ENCODE measurements at places on chromosomes 3 and 15. TPM values are rescaled to one million over a fixed set of nuclear protein-coding genes. Genes with fewer than 3 reads are reported as not detected.

DNA sequence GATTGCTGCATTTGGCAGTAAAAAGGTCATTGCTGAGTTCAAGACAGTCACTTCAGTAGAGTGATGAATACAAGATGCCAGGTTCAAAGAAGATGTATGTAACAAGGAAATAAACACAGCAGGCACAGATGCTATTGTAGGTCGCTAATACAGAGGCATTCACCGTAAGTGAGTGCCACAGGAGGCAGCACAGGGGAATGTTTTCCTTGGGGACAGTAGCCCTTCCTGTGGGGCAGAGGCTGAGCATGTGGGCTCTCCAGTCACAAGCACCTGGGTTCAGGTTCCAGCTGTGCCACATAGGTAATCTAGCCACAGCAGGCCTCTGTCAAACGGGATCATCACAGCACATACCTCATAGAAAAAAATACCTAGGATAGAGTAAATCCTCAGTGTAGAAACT lies 86.3 kb downstream of the RSL24D1 start:
- H3K27me3 ChIP-seq = no peaks in the 10 kb centered on the region
- no peak for DNase-seq
- H3K4me1 ChIP-seq = no peaks in the 10 kb centered on the region
- no peak overlapping the region for H3K4me3 ChIP-seq

Gene FOXB1
- 1.5 TPM for total RNA-seq

- H3K4me1 ChIP-seq = no peaks in the 10 kb centered on the region
- H3K27ac ChIP-seq = no peak overlapping the region
- DNase-seq = no peak
- no peaks in the 10 kb centered on the region for H3K27me3 ChIP-seq
- no peak overlapping the region for H3K4me3 ChIP-seq
Observed at GRCh38 chr3:100352296-100353231, 18.0 kb downstream of the NIT2 start.

GRCh38 chr3:147575391-147575790 lies 166.2 kb downstream of the ZIC1 start:
- H3K27ac ChIP-seq = no peak overlapping the region
- H3K27me3 ChIP-seq = no peaks in the 10 kb centered on the region
- no peaks in the 10 kb centered on the region for H3K36me3 ChIP-seq
- H3K4me1 ChIP-seq = no peaks in the 10 kb centered on the region
- no peak for DNase-seq
- H3K4me3 ChIP-seq = no peak overlapping the region

GRCh38 chr3:47416041-47416440 lies 35.2 kb downstream of the PTPN23 start:
- peaks cover 10% of the 10 kb centered on the region for H3K4me1 ChIP-seq
- H3K36me3 ChIP-seq = no peaks in the 10 kb centered on the region
- H3K27ac ChIP-seq = no peak overlapping the region
- no peaks in the 10 kb centered on the region for H3K27me3 ChIP-seq

DNA sequence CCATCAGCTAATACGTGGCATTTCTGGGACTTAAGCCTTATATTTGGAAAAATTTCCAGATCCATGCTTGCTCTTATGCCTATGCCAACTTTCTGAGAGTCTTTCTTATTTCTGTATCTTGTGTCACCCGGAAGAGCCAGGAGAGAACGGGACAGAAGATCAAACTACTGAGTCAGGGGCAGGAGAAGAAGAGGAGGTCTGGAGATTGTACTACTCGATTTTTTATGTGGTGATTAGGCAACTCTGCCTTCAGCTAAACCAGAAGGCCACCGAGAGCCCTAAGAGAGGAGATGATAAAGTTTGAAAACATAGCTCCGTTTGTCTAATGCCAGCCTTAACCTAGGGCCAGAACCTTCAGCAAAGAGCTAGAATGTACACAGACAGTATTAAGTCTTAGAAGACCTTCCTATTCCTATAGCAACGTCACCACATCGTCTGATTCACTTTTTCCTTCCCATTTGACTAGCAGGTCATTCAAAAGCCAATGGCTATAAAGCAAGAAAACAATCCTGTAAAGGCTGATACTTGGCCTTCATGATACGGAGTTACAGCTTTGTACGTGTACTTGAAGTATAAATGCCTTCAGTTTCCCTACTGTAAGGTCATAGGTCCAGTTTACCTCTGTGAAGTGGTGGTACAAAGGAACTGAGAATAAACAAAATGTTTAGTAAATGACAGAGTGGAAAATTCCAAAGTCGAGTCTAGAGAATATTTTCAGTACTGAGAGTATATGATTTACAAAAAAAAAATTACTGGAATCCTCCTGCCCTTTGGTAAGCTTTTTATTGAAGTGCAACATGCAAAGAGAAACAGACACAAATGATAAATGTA lies 96.1 kb upstream of the ICE2 start:
- no peaks in the 10 kb centered on the region for H3K27me3 ChIP-seq
- peaks cover 18% of the 10 kb centered on the region for H3K4me1 ChIP-seq
- no peak for DNase-seq

GRCh38 chr15:95973566-95974256 lies 356.8 kb upstream of the NR2F2 start:
- H3K27ac ChIP-seq = no peak overlapping the region
- no peaks in the 10 kb centered on the region for H3K4me1 ChIP-seq
- H3K27me3 ChIP-seq = no peaks in the 10 kb centered on the region
- H3K36me3 ChIP-seq = no peaks in the 10 kb centered on the region

DNA sequence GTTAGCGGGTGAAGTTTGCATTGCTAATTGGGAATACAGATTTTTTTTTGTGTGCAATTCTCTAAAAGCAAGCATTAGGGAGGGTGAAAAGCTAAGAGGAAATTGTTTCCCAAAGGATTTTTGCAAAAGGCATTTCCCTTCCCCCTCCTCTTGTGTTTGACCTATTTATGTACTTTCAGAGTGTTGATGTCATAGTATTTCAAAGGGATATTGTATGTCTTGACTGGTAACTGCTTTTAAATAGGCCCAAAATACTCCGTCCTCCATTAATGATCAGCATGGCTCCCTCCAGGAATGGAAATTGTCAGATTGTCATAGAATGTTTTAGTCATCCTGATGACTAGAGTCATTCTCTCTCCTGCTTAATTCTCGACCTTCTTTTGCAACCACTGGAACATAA lies 32.4 kb downstream of the TRIM71 start:
- no peaks in the 10 kb centered on the region for H3K4me1 ChIP-seq
- H3K36me3 ChIP-seq = no peaks in the 10 kb centered on the region
- DNase-seq = no peak
- H3K4me3 ChIP-seq = no peak overlapping the region

DNA sequence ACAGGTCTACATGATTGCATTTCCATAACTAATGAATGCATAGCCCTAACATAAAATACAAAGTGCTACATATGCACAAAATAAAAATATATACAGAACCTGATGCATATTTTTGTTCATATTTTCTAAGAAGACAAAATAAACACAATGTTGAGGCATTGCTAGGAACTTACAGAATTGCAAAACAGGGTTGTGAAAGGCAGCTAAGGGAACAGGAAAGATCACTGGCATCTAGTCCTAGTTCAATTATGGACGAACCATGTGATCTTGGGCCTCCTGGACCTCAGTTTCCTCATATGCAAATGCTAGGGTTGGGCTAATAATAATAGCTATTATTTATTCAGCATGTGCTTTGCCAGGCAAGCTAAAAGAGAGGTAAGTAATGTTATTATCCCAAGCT lies 15.5 kb upstream of the NCEH1 start:
- DNase-seq = no peak
- H3K4me1 ChIP-seq = no peaks in the 10 kb centered on the region
- no peak overlapping the region for H3K4me3 ChIP-seq
- H3K27ac ChIP-seq = no peak overlapping the region

- no peak overlapping the region for H3K4me3 ChIP-seq
- peaks cover 3% of the 10 kb centered on the region for H3K4me1 ChIP-seq
- H3K36me3 ChIP-seq = no peaks in the 10 kb centered on the region
- H3K27ac ChIP-seq = no peak overlapping the region
Observed at GRCh38 chr3:194998948-194999347, 272.0 kb downstream of the XXYLT1 start.

Gene CCDC33
- 18.5 TPM for total RNA-seq

- DNase-seq = no peak
- H3K27ac ChIP-seq = no peak overlapping the region
- no peak overlapping the region for H3K4me3 ChIP-seq
- H3K36me3 ChIP-seq = no peaks in the 10 kb centered on the region
Observed at GRCh38 chr15:78363381-78363734, 23.2 kb downstream of the CRABP1 start.

DNA sequence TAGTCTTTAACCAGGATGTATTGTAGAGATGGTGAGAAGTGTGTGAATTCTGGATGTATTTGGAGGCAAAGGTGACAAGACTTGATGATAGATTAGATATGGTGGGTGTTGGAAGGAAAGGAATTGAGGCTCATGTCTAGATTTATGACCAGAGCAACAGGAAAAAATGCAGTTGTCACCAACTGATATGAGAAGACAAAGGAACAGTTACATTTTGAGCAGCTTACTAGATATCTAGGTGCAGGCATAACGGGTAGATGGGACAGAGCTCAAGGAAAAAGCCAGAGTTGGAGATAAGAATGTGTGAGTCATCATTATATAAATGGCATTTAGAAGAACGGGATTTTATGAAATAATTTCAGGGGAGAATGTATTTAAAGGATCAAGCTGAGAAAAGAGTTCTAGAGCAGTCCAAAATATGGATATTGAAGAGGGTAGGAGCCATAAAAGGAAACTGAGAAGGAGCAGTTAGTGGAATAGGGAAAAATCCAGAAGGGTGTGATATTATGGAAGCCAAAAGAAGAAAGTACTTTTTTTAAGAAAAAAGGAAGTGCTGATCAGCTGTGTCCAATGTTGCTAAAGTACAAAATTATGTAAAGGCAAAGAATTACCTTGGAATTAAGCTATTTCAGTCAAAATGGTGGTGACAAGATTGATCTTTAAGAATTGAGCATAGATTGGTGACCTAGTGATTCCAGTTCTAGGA lies 262.5 kb downstream of the CGGBP1 start:
- no peak for DNase-seq
- H3K4me1 ChIP-seq = peaks cover 7% of the 10 kb centered on the region
- no peaks in the 10 kb centered on the region for H3K36me3 ChIP-seq
- H3K27me3 ChIP-seq = no peaks in the 10 kb centered on the region
- no peak overlapping the region for H3K27ac ChIP-seq
- no peak overlapping the region for H3K4me3 ChIP-seq

DNA sequence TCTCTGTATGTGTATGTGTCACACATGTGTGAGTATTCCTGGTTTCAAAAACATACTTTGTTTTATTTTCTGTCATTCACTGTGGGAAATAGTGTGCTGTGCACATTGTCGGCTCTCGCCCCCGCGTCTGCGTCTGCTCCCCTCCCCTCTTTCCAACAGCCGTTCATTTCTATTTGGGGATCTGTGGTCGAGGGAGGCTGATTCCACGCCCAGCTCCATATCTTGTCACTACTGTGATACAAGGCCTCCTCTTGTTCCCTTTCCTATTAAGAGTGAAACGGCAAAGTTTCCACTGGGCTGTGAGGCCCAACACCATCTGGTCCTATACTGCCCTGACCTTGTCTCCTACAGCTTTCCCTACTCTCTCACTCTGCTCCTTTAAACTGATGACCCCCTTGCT lies 172.5 kb upstream of the LRIG1 start:
- no peaks in the 10 kb centered on the region for H3K36me3 ChIP-seq
- no peak for DNase-seq
- no peaks in the 10 kb centered on the region for H3K4me1 ChIP-seq
- H3K27ac ChIP-seq = no peak overlapping the region
- no peak overlapping the region for H3K4me3 ChIP-seq

Gene MYL3
- 3.0 TPM for total RNA-seq

Gene IL16
- 14.9 TPM for total RNA-seq

Gene GOLGA8O
- total RNA-seq = 13.5 TPM

Measured in testis (tissue), 5 donors.